ENCODE measurements at places on chromosomes 3 and 15.
A peak's percentile ranks its signal among the peaks of the same experiment; 100 is the strongest.

DNA sequence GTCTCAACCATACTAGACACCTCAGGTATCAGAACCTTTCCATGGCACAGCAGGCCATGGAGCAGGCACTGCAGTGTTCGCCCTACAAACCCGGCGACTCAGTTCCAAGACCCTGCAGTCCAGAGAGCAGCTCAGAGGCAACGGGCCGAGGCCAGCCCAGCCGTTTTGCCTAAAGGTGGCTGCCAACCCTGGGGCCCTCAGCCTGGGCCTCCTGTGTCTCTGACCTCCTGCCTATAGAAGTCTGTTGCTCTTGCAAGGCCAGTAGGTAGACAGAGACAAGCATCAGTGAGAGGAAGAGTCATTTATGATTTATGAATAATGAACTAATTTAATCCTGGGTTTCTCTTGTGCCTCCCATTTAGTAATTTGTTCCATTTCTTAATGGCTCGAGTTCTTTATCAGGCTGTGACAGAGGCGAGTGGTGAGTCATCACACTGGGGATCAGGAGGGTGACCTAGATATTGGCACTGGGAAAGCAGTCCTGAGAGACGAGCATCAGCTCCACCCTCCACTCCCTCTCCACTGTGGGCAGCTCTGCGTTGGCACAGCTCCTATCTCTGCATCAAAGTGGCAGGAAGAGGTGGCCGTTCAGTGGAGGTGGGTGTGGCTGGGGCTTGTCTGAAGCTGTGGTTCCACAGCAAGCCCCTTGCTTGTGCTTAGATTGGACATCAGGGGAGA lies 79.8 kb downstream of the ABHD5 start:
- peak; percentile 74 for DNase-seq

DNA sequence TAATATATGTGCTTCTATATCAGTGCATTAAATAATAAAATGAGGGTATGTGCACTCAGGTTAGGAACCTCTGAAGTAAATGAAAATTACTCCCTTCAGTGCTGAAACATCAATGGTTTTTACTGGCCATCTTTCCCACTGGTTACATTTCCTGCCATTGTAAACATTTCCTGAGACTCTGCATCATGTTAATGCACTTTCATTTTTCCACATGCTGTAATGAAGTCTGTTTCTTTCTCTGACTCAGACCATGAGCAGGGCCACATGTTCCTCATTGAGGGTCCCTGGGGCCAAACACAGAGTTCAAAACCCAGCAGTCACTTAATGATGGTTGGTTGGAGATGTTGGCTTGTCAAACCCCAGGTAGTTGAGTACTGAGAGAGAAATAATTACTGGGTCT lies 15.3 kb downstream of the FAM3D start:
- no peak for DNase-seq

GRCh38 chr15:77599899-77600298 lies 32.8 kb downstream of the LINGO1 start:
- no peak for DNase-seq

DNA sequence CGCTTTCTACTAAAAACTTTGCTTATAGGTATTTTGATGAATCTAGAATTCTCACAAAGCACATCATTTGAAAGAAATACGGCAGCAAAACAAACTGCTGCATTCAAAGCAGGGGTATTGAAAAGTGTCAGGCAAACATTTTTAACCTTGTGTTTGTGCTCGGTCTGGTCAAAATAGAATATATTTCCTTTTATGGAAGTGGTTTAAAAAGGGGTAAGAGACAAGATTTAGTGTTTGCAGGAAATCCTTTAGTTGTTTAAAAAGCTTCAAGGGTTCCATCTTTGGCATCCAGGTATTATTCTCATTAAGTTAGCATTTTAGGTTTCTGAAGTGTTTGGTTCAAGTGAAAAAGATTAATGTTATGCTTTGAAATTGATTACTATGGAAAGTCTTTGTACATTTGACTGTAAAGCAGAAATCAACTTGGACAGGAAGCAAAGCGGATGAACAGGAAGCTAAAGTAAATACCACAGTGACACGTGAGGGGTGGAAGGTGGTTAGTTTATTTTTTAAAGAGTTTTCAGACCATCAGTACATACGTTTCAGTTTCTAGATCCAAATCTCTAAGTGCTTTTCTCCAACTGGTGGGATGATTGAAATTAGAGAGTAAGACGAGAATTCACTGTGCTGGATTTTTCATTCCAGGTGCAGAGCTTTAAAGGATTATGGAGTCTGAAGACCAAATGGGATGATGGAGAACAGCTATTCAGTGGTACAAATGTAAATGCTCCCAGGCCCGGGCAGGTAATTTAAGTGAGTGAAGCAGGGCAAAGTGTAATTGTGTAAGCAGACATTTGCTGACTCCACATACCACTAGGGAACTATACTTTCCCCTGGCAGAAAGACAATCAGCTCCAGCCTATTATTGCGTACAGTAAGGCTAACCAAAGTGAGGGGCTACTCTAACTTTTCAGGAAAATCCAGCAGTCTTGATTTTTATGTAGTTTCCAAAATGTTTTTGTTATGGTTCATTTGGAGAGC lies 341.8 kb upstream of the TBL1XR1 start:
- no peak for DNase-seq

GRCh38 chr3:127959041-127959440 lies 44.0 kb downstream of the KBTBD12 start:
- DNase-seq: no peak

GRCh38 chr3:36065321-36065720 lies 315.0 kb upstream of the STAC start:
- DNase-seq: no peak

DNA sequence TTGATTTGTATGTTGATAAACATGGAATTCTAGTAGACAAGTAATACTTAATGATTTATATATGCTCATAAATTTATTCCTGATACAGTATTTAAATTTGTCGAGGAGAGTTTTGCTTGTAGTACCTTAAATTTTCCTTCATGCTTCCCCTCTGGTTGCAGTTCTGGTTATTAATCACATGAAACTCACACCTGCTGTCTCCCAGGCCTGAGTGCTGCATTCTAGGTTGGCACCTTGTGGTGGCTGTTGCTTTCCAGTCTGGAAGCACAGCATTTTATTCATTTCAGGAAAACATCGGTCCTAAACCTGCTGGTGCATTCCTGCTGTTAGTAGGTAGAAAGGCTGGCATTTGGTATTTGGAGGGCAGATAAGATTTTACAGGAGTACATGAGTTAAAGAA lies 44.9 kb downstream of the ATP1B3 start:
- no peak for DNase-seq

DNA sequence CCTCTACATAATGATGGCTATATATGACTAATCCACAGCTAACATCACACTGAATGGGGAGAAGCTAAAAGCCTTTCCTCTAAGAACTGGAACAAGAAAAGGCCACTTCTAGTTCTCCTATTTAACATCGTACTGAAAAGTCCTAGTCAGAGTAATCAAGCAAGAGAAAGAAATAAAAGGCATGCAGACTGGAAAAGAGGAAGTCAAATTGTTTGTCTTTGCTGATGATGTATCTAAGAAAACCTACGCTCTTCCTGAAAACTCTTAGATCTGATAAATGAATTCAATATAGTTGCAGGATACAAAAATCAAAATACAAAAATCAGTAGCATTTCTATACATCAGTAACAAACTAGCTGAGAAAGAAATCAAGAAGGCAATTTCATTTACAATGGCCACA lies 116.9 kb downstream of the TP63 start:
- no peak for DNase-seq

DNA sequence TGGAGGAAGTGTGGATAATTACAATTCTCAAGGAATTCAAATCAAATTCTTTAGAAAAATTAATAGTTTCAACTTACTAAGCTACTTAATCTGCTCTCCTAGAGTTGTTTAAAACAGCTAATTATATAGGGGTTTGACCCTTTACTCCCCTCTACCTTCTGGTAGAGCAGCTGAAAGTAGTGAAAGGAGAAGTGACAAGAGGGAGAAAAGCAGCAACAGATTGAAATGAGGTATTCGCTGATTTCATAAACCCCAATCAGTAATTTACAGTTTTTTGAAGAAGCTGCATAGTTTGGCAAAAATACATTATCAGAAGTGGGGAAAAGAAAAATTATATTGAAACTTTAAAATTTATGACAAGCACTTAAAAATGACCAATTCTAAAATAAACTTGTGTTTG lies 52.8 kb downstream of the ZMAT3 start:
- DNase-seq: no peak

DNA sequence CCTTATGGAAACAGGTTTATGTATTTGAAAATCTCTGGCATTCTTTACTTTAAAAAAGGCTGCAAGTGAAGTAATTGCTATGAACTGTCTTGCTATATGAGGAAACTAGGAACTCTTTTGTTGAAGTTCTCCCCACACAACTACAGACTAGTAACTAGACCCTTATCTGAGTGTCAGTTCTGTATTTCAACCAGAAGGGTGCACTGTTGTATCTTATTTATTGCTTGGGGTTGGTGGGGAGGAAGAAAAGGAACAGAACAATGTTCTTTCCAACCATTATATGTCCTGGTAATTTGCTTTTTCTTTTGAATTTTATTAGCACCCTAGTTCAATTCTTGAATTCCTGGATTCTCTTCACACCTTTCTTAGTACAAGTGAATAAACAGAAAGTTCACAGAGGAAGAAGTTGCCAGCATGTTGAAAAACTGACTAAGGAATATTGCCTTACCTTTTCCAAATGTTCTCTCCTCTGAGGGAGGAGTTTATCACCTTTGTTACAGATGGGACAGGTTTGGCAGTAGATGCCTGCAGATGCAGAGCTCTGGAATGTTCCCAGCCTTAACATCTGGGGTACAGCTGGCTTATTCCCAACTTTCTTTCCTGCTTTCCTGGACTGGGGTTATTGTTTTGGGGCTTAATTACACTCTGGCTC lies 162.4 kb upstream of the CFAP20DC start:
- no peak for DNase-seq

GRCh38 chr3:143183665-143183964 lies 64.0 kb downstream of the CHST2 start:
- no peak for DNase-seq

DNA sequence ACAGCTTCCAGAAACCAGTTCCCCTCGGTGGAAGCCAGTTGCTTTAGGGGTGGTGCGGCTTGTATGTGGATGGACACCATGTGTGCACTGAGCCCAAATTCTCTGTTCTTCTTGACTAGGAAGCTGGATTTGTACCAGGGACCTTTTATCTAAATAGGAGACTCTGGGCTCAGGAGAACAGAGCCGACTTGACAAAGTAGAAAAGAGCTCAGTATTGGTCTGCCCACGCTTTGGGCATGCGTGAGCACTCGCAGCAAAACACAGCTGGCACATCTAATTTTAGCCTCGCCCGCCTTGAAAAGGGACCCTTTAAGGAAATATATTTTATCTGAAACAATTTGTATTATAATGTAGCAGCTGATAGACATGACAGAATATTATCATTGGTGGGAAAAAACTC lies 1.1 kb upstream of the RBMS3 start:
- no peak for DNase-seq

DNA sequence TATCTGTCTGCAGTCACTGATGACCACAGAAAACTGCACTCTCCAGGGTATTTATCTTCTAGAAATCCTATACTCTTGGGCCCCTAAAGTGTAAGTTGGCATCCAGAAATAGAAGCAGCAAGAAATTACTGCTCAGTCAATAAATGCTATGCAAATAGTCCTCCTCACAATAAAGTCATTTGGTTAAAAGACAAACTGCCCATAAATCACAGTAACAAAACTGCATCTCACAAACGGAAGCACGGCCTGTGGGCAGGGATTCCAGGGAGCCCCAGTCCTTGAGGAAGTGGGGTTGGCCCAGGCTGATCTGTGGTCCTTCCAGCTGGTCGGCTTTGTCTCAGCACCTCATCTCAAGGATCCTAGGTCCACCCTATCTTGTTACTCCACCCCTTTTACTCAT lies 29.7 kb upstream of the SPATA12 start:
- DNase-seq: no peak

DNA sequence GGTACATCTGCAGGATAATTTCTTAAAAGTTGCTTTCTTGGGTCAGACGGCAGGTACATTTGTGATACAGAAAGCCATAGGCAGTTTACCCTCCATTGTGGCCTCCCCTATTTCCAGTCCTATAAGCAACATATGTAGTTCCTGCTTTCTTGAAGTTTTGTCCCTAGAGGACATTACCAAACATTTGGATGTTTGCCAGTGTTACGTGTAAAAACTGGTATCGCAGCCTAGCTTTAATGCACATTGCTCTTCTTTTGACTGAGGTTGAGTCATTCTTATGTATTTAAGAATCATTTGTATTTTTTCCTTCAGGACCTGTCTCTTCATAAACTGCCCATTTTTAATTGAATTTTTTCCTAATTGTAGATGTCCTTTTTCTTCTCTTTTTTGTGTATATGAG lies 114.3 kb downstream of the DIPK2A start:
- no peak for DNase-seq

DNA sequence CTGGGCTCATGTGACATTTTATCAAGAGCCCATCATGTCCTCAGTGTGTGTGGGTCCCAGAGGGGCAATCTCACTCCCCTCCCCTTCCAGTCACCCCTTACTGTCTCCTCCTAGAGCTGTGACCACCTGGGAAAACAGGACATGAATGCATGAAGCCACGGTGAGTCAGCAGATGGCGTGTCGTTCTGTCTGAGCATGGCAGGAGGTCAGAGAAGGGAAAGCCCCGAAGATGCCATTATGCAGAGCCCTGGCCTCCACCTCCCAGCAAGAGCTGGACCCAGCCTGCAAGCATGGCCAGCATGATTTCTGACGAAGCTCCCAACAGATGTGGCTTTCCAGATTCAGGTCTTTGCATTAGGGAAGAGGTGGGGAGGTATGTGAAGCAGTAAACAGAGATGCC lies 118.5 kb downstream of the TLE3 start:
- DNase-seq: no peak

DNA sequence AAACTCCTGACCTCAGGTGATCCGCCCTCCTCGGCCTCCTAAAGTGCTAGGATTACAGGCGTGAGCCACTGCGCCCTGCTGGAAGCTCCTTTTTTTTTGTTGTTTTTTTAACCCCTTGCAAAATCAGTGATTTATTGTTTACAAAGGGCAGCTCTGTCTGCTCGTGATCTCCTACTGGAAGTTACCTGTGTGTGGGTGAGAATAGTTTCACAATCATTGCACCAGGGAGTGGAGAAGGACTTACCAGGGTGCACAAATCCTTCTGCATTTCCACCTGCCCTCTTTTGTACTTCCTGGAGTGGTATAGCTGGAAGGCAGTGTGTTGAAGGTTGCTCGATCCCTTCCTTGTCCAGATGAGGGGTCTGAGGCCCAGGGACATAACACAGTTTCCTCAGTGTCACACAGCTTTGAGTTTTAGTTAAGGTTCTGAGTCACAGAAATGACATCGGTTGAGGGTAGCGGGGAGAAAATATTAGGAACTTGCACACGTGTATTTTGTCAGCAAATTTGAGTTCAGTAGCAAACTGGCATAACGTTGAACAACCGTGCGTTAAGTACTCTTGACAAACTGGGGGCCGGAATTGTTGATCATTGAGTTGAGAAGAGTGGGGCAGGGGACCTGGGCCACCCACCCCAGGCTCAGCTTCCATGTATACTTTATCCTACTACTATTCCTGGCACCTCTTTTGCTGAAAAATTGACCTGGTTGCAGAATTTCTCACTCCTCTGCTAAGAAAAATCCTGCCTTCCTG lies 11.3 kb upstream of the TRAK1 start:
- no peak for DNase-seq

Measured in liver (tissue), 10 donors.